ENCODE measurements at places on chromosomes 11 and 22. TPM values are rescaled to one million over a fixed set of nuclear protein-coding genes. Genes with fewer than 3 reads are reported as not detected.

- no peaks in the 10 kb centered on the region for H3K36me3 ChIP-seq
- H3K27me3 ChIP-seq = peaks cover 96% of the 10 kb centered on the region
- DNase-seq = no peak
- H3K4me3 ChIP-seq = no peak overlapping the region
- no peak overlapping the region for H3K27ac ChIP-seq
Measured at GRCh38 chr11:14975252-14975587, 3.1 kb upstream of the CALCA start.

OR10D3 gene
- not detected for total RNA-seq

KRTAP5-9 gene
- total RNA-seq = 0.79 TPM

NXPE2 gene
- total RNA-seq = 29.1 TPM

GRCh38 chr11:29227811-29228210 lies 789.0 kb downstream of the KCNA4 start:
- DNase-seq = no peak
- no peaks in the 10 kb centered on the region for H3K27me3 ChIP-seq

FCHSD2 gene
- total RNA-seq = 15.9 TPM

ADORA2A gene
- 3.0 TPM for total RNA-seq

GRCh38 chr11:93198215-93198845 lies 539 bp upstream of the SLC36A4 start:
- H3K4me1 ChIP-seq = no peaks in the 10 kb centered on the region
- no peaks in the 10 kb centered on the region for H3K36me3 ChIP-seq
- no peak for DNase-seq
- peak overlapping the region; percentile 96 for H3K27ac ChIP-seq

OR5M3 gene
- total RNA-seq = not detected

RASSF10 gene
- not detected for total RNA-seq

GRCh38 chr11:35174666-35175065 lies 35.7 kb downstream of the CD44 start:
- no peak for DNase-seq
- H3K27me3 ChIP-seq = no peaks in the 10 kb centered on the region
- H3K27ac ChIP-seq = peak overlapping the region; percentile 74
